Cortex of kidney (tissue), 1 donor: ENCODE measurements at places on chromosomes 1 and 21.

- DNase-seq: no peak
Observed at GRCh38 chr1:52423771-52424170, 19.4 kb downstream of the PRPF38A start.

GRCh38 chr1:38712046-38712445, 147.5 kb downstream of the RRAGC start:
- no peak for DNase-seq

GRCh38 chr1:978835-979743, 2.8 kb downstream of the PERM1 start:
- DNase-seq: no peak

- DNase-seq: no peak
Observed at GRCh38 chr1:217274416-217274815, 356.5 kb downstream of the GPATCH2 start.

DNA sequence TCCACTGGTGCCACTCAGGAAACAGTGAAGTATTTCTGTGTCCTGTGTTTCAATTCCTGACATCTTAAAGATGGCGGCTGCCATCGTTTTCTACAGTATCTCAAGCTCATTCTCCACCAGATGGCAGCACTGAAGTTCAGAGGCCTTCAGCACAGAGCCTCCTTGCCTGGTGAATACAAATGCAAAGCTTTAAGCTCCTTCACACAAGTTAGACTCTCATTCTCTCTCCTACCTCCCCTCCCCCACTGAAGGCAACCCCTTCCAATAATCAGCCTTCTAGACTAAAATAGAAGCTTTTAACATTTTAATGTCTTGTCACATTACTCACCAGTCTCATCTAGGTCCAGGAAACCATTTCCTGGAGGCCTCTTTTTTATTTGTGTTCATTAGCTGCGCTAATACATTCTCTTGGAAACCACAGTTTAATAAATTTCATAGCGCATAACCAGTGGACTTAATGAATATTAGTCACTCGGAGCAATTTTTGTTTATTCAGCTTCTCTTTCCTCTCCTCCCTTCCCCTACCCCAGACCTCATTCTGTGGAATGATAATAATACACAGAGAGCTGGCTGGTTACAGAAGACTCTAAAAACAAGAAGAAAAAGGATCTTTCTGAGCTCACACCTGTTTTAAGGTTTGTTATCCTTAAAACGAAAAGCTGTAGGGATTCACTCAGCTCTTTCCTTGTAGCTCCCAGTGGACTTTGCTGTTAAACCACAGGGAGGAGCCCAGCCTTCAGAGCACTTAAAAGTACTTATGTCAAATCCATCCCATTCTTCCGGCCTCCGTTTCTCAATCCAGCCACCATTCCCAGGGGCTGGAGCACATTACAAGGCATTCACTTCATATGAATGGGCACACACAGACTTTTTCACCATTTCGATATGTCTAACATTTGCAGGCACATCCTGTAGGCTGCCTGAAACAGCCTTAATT, 384.9 kb downstream of the HLX start:
- no peak for DNase-seq

DNA sequence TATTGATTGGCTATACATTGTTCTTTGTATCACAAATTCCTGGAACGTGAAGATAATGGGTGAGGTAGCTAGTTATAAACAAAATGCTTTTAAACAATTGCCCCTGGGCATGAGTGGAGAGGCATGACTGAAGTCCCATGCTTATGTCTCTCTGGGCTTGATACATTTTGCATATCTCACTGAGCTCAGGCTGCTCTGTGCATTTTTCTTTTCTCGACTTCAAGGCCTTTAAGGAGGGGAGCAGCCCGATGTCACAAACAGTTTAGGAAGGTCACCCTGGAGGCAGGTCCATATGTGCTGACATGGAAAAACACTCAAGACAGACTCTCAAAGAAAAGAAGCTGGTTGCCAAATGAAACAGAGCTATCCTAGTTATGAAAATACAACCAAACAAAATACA, 80.1 kb upstream of the PUM1 start:
- DNase-seq: no peak

DNA sequence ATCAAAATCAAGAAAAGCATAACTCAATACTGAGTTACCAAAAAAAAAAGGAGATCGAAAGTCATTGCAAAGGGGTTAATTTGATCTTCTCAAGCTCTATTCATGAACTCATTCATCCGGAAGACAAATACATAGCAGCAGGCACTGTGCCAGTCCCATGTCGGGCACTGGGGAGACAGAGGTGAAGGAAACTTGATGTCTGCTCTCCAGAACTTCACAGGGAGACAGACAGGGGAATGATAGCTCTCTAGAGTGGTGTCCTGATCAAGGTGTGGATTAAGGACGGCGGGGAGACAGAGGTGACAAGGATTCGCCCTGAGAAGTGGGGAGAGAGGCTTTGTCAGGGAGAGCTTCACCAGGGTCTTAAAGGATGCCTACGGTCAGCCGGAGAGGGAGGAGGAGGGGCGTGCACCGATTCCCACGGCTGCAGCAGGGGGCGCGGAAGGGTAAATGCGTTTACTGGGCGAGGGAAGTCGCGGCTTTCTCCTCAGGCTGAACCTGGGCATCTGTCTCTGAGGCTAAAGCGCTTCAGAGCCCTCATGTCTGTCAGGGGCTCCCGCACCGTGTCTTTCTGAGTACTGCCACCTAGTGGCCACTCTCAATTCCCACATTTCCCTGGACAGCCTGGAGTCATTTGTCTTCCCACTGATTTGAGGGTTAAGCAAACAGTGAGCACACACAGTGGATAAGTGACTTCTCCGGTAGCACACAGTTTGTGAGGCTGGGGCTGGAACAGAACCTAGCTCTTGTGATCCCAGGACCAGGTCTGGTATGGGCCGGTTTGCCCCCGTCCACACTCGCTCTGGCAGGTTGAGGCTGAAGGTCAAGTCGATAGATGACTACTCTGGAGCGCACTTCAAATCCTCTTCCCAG, 152.8 kb downstream of the TENT5C start:
- no peak for DNase-seq

GRCh38 chr1:153649863-153650235, 8.7 kb upstream of the SNAPIN start:
- no peak for DNase-seq
